RWPE1 (cell line): ENCODE measurements at places on chromosomes 5 and 9.
A peak's percentile ranks its signal among the peaks of the same experiment; 100 is the strongest.

GRCh38 chr5:154850255-154851062 lies at the start of gene FAXDC2:
FAXDC2 (minus strand) TSS chr5:154850603; CDS start chr5:154838178, 12,425 bp downstream.
- DNase-seq, result peak; percentile 61

- no peak for DNase-seq
These were observed 483.5 kb upstream of the TNC start for GRCh38 chr9:115601434-115601833.

- peak; percentile 73 for DNase-seq
These were observed 68.9 kb downstream of the COL27A1 start for GRCh38 chr9:114224247-114224610.

DNA sequence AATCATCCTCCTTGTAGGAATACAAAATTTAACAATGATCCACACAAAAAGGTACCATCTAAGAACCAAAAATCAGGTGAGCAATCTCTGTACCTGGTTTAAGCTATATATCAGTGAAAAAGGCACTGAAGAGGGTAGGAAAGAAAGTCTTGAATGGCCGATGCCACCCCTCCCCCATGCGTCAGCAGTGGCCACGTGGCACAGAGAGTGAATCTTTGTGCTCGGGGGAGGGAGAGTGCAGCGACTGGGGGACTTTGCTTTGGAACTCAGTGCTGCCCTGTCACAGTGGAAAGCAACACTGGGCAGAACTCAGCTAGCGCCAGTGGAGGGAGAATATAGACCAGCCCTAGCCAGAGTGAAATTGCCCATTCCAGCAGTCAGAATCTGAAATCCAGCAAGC lies 28.3 kb upstream of the PDE4D start:
- DNase-seq, result no peak

DNA sequence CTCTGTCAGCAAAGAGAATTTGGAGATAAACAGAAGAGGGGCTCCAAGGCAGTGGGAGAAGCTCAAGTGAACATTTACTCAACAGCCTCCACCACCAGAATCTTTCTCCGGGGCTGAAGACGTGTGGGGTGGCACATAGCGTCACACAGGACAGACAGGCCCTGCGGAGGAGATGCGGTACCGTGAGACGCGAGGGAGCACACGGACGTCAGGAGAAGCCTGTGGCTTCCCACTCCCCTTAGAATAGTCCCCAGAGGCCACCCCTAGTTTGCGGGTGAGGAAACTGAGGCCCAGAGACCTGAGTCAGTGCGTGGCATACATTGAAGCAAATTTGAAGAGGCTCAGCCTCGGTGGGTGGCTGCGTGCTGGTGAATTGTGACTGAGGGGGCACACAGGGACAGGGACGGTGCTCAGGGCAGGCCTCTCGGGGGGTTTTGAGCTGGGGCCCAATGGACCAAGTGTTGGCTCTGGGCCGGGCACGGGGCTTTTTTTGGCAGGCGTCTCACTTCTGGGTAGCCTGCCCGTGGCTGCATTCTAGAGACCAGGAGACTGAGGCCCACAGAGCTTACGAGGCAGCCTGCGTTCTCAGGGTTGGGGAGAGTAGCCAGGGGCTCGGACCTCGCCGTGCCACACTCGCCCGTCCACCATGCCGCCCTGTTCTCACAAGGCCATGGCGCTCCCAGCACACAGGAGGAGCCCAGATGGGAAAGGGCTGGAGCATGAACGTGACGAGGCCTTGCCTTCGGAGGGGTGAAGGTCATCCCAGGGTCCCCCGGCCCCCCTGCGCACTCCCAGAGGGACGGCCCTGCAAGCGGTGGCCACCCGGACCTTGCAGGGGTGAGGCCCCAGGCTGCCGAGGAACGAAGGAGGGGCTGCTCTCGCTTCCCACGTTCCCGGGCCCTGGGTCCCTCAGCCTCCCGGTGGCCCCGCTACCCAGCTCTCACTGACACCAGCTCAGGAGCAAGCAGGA lies 220.6 kb downstream of the C9orf50 start:
- DNase-seq, result no peak

DNA sequence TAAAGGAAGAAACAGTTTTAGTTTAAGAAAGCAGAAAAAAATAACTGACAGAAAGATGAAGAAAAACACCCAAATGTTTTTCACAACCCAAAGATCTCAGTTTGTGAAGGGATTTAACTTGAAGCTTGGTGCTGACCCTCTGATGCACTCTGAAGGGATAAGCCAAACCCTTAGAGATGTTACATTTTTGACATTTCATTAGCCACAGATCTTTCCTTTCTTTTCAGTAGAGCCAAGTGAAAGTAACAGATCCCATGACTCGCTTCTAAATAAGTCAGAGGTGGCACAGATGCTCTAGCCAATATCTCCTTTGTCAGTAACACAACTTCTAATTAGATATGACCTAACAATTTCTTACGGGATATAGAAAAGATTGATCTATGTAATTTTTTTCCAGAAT lies 394.5 kb upstream of the EDIL3 start:
- no peak for DNase-seq

GRCh38 chr9:137478962-137479861 lies 20.1 kb upstream of the NSMF start:
- DNase-seq, result no peak

DNA sequence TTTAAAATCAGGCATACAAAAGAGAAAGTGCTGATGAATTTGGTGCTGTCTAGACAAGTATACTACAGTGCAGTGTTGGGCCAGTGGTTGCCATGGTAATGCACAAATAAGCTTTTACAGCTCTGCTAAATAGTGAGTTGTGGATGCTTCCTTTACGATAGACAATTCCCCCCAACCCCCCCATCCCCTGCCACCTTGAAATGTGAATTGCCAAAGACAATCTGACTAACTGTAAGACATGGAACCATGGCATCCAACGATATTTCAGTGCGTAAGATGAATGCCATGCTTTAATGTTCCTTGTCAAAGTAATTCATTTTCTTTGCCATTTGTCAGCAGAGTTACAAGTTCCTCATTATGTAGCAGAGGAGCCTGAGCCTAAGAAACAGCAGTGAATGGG lies 91.5 kb upstream of the NREP start:
- DNase-seq, result no peak

DNA sequence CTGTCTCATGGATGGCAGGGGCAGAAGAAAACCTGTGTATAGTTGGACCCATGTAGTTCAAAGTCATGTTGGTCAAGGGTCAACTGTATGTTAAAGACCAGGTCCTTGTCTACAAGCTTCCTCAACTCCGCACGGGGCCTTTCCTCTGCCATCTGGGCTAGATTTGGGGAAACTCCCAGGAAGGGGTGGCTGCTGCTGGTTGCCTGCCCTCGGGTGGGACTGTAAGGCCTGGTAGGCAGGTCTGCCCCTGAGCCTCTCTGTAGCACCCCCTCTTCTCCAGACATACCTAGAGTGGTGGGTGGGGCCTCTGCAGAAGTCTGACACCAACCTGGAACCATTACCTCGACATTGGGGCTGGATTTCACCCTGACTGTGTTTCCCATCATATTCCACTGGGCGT lies 15.2 kb downstream of the ENHO start:
- DNase-seq, result no peak

DNA sequence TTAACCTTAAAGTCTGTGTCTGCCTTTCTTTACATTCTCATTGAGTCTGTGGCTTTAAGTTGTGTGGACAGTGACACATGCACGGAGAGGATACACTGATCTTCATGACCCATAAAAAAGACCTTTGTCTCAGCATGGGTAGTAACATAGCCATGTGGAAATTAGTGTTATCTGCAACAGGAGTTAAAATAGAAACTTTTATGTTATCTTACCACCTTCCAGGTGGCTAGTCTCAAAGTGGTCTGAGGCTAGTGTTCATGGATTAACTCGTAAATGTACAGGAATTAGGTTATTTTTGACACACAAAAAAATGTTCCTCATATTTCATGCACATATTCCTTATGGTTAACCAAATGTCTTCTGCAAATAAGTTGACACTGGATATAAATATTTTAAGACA lies 607.0 kb downstream of the ISL1 start:
- DNase-seq, result no peak

GRCh38 chr9:76516871-76517270 lies 57.9 kb downstream of the GCNT1 start:
- no peak for DNase-seq

DNA sequence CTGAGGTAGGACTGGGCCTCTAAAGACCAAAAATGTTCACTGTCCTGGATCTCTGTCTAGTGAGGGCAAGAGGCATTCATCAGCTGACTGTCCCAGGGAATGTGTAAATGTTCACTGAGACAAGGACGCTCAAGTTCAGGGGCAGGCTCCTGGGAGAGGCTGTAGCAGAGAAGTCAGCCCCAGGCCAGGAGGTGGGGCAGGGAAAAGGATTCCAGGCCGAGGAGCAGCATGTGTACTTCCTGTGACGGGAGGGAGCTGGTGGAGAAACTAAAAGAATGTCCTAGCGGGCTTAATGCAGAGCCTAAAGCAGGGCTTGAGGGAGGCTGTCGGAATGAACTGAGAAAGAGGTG lies 205.8 kb downstream of the GABBR2 start:
- peak; percentile 73 for DNase-seq
